ENCODE measurements at places on chromosomes 16 and 17. TPM values are rescaled to one million over a fixed set of nuclear protein-coding genes. Genes with fewer than 3 reads are reported as not detected.

GRCh38 chr17:32445074-32445415 is 735 bp downstream of the PSMD11 start:
- peak; percentile 35 for DNase-seq

GRCh38 chr17:36613155-36613554 is 11.8 kb downstream of the MRM1 start:
- no peak for DNase-seq

GRCh38 chr16:87778476-87778829 is 12.7 kb upstream of the KLHDC4 start:
- no peak for DNase-seq

The NPW gene
- not detected for total RNA-seq

DNA sequence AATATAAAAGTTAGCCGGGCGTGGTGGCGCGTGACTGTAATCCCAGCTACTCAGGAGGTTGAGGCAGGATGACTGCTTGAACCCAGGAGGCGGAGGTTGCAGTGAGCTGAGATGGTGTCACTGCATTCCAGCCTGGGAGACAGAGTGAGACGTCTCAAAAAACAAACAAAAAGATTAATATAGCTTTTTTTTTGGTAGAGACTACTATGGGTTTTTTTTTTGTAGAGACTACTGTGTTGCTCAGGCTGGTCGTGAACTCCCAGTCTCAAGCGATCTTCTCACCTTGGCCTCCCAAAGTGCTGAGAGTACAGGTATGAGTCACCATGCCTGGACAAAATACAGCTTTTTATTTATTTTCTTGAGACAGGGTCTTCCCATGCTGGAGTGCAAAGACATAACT is 20.2 kb downstream of the ZNRF1 start:
- DNase-seq, result no peak

GRCh38 chr16:72111657-72112451 is 18.2 kb downstream of the DHX38 start:
- no peak for DNase-seq

- no peak for DNase-seq
Measured at GRCh38 chr16:19769239-19769638, 51.2 kb downstream of the IQCK start.

DNA sequence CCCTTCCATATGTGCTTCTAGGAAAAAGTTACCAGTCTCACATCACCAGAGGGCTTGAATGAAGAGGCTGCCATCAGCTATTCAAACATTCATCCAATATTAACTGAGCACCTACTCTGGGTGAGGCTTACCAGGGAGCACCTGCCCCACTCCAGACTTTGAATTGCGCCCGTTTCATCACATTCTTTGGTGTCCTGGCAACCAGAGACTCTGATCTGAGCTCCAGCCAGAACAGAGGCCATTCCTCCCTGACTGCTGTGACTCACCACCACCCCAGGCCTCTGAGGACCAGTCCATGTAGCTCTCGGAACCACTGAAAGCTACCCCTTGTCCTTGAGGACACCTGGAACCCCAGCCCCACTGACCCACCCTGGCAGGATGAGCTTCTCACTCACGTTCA is at the start of gene C16orf96:
C16orf96 (plus strand) TSS at position 229 of the 400 bp plus-strand sequence; CDS start at position 379, 150 bp downstream.
- DNase-seq, result no peak

- DNase-seq, result no peak
Measured at GRCh38 chr17:73589363-73589980, 54.8 kb downstream of the SDK2 start.

GRCh38 chr16:66511602-66512271 is 38.2 kb downstream of the TK2 start:
- no peak for DNase-seq

DNA sequence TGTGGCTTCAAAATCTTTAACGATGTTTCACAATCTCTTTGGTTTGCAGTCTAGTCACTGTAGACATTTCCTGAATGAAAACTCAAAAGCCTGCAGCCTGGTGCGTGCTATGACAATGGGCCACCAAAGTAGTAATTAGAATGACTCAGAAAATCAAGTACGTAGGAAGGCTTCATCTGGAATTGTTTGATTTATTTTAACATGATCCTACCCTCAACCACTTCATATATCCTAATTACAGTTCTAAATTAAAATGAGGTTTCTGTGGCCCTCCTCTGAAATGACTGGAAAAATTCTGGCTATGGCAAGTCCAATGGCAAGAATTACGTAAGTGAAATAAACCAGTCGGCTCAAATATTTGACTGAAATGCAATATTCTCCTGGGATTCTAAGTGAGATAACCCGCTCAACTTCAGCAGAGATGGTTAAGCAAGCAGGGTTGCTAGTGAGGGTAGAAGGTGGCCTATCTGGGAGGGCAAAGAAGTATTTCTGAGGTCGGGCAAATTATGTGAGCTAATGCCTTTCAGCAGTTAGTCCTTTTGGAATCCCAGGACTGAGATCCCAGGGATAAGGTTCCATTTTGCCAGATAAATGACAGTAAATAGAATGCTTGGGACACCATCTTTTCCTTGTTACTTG is 145.6 kb upstream of the MYOCD start:
- no peak for DNase-seq

The KREMEN2 gene
- total RNA-seq, result not detected

The CD79B gene
- total RNA-seq, result 7.8 TPM

GRCh38 chr17:38920374-38921291 is 4.8 kb upstream of the LASP1NB start:
- no peak for DNase-seq

The TNP2 gene
- total RNA-seq, result not detected

DNA sequence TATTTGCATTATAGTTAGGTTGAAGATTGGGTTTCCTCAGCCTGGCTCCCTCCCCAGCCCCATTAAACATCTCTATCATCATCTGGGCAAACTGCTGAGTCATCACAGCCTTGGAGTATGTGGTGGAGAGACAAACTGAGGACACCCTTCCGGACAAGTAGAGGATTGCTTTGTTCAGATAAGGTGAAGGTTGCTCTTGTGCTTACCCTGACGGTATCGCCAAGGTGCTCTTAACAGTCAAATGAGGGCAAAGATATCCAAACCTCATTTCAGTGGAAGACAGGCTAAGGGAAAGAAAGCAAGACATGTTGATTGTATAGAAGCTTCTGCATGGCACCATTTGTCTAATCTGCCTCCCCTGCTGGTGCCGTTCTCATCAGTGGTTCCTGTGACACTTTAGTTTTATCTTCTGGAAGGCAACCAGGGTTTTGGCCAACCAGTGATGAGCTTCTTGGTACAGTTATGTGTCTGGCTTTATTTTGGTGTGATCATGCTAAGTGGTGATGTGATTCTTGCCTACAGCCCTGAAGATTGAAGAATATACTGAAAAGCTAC is 56.9 kb upstream of the LGALS9 start:
- DNase-seq, result no peak

GRCh38 chr16:61891460-61891859 is 144.8 kb downstream of the CDH8 start:
- no peak for DNase-seq

GRCh38 chr16:74575807-74576643 is 30.9 kb downstream of the GLG1 start:
- no peak for DNase-seq

DNA sequence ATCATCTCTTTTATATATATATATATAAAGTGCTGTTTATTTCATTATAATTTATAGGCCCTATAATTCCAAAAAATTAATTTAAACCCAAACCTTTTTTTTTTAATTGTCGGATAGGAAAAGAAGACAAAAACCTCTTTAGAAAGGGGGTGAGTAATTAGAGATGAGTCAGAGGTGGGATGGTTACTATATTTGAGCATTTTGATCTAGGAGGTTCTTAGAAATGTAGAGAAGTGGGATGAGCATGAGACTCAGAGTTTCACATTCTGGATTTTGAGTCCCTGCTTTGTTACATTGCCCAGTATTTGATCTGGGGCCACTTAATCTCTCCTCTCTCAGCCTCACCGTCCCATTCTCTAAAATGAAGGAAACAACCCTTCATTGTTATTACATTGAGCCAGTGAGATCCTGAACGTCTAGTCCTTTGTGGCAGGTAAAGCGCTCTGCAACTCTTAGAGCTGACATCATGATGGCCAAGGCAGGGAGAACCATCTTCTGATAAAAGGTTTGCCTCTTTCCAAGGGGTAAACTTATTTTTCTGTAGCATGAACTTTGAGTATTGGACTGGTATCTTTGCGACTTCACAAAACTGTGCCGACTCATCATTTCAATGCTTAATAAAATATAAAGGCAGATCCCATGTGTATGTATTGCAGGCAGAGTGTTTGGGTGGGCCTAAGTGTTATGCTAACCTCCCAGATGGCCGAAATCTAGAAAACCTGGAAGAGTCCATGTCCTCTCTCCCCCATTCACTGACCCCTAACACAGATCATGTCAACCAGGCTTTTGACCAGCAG is 21.3 kb downstream of the HS3ST3B1 start:
- no peak for DNase-seq

The JMJD6 gene
- 32.4 TPM for total RNA-seq

GRCh38 chr17:17729620-17730249 is 48.5 kb downstream of the RAI1 start:
- no peak for DNase-seq

DNA sequence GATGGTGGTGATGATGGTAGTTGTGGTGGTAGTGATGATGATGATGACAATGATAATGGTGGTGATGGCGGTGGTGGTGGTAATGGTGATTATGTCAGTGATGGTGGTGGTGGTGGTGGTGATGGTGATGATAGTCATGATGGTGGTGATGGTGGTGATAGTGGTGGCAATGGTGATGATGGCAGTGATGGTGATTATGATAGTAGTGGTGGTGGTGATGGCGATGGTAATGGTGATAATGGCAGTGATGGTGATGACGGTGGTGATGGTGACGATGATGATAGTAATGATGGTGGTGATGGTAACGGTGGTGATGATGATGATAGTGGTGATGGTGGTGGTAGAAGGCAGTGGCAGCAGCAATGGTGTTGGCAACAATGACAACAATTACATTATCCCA is 55.3 kb downstream of the RBFOX3 start:
- no peak for DNase-seq

The PYCARD gene
- total RNA-seq, result 8.2 TPM

DNA sequence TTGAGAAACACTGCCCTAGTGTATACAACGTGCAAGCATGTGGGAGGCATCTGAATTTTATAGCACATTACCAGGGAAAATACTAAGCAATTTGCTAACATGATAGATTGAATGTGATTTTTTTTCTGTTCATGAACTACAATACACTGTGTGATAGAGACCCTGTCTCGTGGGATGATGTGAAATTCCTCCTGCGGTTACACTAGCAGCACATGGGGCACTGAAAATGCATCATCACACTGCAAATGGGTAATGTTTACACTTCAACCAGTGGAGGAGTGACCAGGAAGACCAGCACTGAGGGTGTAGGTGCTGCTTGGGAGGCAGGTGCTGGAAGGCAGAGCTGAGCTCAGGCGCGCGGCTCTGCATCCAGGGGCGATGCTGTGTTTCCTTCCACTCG is 28.8 kb downstream of the ORC6 start:
- DNase-seq, result no peak

DNA sequence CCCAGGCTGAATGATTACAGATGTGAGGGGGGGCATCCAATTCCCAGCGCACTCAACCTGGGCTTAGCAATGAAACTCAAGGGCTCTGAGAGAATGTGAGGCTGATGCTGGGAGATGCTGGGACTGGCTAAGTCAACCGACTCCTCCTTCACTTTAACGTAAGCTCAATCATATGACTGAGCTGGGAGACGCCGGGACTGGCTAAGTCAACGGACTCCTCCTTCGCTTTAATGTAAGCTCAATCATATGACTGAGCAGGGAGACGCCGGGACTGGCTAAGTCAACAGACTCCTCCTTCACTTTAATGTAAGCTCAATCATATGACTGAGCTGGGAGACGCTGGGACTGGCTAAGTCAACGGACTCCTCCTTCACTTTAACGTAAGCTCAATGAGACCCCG is 179.4 kb downstream of the VPS53 start:
- no peak for DNase-seq

- no peak for DNase-seq
Measured at GRCh38 chr17:8253801-8254200, 4.7 kb downstream of the PFAS start.

GRCh38 chr16:559411-560203 is 587 bp upstream of the PRR35 start:
- DNase-seq, result no peak

DNA sequence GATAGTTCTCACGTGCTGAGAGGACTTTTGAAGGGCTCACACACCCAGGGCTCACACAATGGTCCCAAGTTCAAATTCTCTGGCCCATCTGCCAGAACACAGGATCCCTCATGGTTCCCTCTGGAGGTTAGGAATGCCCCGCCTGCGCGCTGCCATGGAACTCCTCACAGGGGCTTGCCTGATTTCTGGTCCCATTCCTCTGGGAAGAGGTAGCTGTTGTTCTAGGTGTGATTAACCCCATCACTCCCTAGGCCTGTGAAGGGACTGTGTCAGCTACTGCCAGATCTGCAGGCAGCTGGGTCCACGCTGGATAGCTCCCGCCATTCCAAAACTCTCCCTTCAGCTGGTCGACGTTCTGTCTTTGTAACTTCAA is 2.3 kb upstream of the ARMC5 start:
- no peak for DNase-seq

The MMP15 gene
- 64.4 TPM for total RNA-seq

The TSNAXIP1 gene
- 0.35 TPM for total RNA-seq

DNA sequence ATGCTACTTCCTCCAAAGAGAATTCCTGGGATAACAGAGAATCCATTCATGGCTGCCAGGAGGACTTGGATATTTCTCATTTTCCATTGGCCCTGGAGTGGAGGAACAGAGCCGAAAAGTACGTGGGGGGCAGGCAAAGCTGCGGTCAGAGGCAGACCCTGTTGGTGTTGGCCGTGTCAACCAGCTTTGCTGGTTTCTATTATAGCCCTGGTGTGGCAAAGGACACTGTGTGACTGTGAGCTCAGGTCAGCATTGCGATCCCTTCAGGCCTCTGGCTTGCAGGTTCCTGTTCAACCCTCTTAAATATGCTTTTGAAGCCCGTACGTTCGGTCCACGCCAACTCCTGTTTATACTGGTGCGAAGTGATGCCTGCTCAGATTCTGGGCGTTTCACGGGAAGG is 596.2 kb downstream of the MAF start:
- no peak for DNase-seq

- peak; percentile 58 for DNase-seq
Measured at GRCh38 chr17:83152745-83153611, 73.6 kb downstream of the METRNL start.
